Activated CD4-positive, CD25-positive, alpha-beta regulatory T cell (primary cell): ENCODE measurements at places on chromosomes 4 and X.
A peak's percentile ranks its signal among the peaks of the same experiment; 100 is the strongest.

- no peak for DNase-seq
These were observed 26.2 kb downstream of the ARL9 start for GRCh38 chr4:56531823-56532222.

DNA sequence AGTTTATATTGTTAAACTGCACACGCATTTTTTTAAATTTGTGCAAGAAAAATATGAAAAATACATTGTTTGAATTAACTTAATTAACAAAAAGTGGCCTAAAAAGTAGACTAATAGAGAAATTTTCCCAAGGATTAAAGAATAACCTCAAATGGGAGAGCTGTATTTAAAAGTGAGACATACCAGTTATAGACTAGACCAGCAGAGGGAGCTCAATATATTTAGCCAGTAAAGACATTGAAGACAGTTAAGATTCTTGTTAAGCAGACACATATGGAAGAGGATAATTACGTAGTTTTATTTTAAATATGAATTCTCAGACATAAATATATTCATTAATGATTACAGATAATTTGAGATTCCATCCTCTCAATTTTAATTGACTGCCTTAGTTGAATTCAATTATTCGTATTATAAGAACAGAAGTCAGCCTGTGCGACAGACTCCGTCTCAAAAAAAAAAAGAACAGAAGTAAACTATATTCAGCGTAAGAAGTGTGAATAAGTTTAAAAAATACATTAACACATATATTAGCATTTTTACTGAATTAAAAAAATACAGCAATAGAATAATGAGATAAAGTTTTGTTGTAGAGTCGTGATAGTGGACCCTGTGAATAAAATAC, 64.8 kb downstream of the GLRA3 start:
- no peak for DNase-seq

DNA sequence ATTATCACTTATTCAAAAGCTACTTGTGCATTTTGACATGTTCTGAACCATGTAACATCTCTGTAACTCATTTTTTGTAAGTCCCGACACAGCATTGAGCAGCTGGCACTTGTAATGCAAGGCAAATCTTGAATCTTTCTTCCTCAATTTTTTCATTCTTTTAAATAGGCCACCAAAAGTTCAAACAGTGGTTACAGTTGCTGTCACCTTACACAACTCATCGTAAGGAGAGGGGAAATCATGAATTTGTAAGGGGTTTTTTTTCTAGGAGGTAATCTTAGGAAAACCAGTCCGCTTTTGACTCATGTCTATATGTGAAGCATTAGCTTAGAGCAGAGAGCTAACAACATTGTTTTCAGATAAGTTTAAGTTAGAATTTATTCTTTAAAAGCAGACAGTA, 124.5 kb downstream of the PDLIM5 start:
- no peak for DNase-seq

GRCh38 chr4:122746485-122746965, 14.0 kb downstream of the BBS12 start:
- DNase-seq: no peak

GRCh38 chr4:147012059-147012707, 66.5 kb upstream of the TTC29 start:
- DNase-seq: no peak

DNA sequence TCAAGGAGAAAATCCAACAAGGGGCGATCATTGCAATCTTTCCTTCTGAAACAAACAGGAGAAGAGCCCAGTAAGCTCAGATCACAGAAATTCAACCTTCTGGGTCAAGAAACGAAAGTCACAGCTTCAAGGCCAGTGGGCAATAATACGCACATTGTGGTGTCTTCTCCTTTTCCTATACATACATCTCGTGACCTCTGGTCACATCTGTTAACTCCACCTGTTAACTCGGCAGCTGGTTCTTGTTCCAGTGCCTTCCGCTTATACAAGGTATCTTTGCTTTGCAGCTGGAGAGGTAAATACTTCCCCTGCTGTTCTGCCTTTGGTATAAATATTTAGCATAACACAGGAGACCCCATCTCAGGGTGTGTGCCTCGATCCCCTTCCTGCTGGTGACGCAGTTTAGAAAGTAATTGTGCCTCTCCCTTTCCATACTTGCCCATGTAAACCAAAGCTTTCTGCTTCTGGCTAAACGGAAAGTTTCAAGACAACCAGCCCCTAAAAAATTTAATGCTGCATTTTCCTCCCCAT, 45.0 kb downstream of the CCDC149 start:
- no peak for DNase-seq

- peak; percentile 2 for DNase-seq
These were observed 39.6 kb downstream of the ZCCHC13 start for GRCh38 chrX:74343343-74344279.

GRCh38 chr4:21962691-21963090, 14.1 kb upstream of the KCNIP4 start:
- no peak for DNase-seq

DNA sequence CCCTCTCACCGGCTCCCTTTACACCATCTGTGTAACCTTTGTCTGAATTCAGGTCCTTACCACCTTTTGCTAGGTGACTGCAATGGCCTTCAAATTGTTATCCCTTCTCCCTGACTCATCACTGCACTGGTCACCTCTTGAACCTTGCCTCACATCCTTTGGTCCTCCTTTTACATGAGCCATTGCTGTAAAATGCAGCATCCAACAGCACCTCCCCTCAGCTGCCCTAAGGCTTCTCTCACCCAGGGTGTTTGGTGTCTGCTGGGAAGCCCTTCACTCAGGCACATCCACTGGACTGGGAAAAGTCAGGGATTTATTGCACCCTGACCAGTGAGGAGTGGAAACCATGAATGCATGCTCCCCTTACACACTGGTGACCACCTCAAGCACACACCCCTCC, 192.5 kb upstream of the GATB start:
- DNase-seq: no peak
